ENCODE measurements at places on chromosomes 4 and X.

- H3K36me3 ChIP-seq, result no peaks in the 10 kb centered on the region
- no peak overlapping the region for H3K27ac ChIP-seq
- no peaks in the 10 kb centered on the region for H3K4me1 ChIP-seq
Measured at GRCh38 chr4:48147621-48148020, 13.6 kb upstream of the TXK start.

DNA sequence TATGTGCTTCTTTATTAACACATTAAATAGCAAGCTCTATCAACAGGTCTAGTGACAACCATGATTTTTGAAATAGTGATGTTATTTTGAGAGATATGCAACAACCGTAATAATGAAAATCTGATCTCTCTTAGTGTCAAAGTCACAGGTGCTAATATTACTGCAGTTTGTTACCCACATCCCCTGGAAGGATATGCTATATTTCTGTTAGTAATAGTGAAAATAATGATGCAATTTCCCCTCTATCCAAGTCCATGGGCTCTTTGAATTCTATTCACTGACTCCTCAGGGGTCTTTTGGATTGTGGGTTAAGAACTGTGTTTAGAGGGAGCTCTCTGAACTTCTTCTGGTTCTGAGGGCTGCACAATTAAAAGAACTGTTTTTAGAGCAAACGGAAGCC lies 3.0 kb upstream of the HSD17B10 start:
- H3K4me3 ChIP-seq, result no peak overlapping the region
- H3K36me3 ChIP-seq, result peaks cover 1% of the 10 kb centered on the region
- no peak overlapping the region for H3K27ac ChIP-seq
- peaks cover 4% of the 10 kb centered on the region for H3K4me1 ChIP-seq
- H3K27me3 ChIP-seq, result no peaks in the 10 kb centered on the region

- H3K4me1 ChIP-seq, result no peaks in the 10 kb centered on the region
- no peaks in the 10 kb centered on the region for H3K36me3 ChIP-seq
- no peak overlapping the region for H3K27ac ChIP-seq
- no peak overlapping the region for H3K4me3 ChIP-seq
- DNase-seq, result no peak
- no peaks in the 10 kb centered on the region for H3K27me3 ChIP-seq
Measured at GRCh38 chrX:149688552-149688951, 23.3 kb upstream of the MAGEA11 start.

GRCh38 chrX:132393485-132393884 lies 95.4 kb downstream of the MBNL3 start:
- DNase-seq, result no peak
- H3K4me3 ChIP-seq, result no peak overlapping the region
- no peaks in the 10 kb centered on the region for H3K4me1 ChIP-seq
- H3K27ac ChIP-seq, result no peak overlapping the region
- H3K36me3 ChIP-seq, result peaks cover 4% of the 10 kb centered on the region
- no peaks in the 10 kb centered on the region for H3K27me3 ChIP-seq

All from T-cell (primary cell).